Uterus (tissue), 4 donors: ENCODE measurements at places on chromosomes 7 and 10. TPM values are rescaled to one million over a fixed set of nuclear protein-coding genes. Genes with fewer than 3 reads are reported as not detected.

The PLPP4 gene
- not detected for total RNA-seq

The NEUROG3 gene
- not detected for total RNA-seq

DNA sequence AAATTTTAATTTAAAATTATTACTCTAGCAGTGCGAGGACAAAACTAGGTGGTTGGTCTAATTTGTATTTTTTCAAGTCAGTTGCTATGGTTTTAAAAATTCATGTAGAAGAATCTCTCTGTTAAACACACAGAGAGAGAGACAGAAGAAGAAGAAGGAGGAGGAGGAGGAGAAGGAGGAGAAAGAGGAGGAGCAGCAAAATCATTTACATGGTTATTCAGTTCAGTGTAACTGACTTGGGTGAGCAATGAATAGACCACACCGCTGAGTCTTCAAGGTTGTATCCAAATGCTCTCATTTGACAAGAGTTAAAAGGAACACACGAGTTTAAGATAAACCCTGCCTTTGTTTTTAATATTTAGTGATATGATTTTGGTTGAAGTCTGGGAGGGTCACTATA lies 131.1 kb downstream of the PDE1C start:
- no peak for DNase-seq

- peak; percentile 86 for DNase-seq
Observed at GRCh38 chr10:3213758-3214515, 41.4 kb upstream of the PITRM1 start.

The TAF3 gene
- total RNA-seq: 2.9 TPM

The ALOX5 gene
- 10.3 TPM for total RNA-seq

DNA sequence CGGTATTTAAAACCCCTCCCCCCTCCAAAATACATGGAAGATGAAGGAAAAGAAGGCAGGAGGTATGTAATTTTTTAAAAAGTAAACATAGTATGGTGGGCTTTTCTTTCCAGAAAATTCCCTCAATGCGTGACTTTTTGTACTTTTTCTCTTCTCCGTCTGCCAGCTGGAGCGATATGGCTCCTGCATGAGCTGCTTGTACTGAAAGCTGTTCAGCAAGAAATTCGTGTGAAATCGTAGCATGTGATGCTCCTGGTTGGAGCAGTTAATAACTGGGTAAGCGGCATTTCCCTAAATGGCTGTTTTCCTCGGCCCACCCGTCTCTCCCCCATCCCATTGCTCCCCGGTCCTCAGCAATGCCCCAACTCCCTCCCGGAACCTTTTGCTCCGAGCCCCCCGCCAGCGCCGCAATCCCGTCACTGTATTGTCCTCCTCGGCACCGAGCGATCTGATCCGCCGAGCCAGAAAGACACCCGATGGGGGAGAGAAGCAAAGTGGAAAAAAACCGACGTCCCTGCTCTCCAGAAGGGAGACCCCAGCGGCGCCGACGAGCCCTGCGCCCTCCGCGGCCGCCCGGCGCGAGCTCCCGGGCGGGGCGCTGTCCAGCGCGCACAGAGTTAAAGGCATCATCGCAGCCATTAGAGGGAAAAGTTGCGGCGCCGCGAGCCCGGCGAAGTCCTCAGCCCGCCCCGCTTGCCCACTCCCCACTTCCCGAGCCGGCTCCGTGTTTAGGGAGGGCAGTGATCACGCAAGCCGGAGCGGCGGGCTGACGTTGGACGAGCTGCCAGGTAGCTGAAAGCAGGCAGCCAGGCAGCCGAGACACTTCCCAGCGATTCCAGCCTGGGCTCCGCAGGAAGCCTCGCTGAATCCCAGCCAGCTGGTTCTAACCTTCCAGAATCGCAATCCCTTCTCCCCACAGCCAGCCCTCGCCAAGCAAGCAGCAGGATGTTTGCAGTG lies at the start of gene VSTM2A:
VSTM2A (plus strand) TSS at position 707 of the 957 bp plus-strand sequence. CDS start 356 bp downstream, outside the sequence.
- DNase-seq: no peak

DNA sequence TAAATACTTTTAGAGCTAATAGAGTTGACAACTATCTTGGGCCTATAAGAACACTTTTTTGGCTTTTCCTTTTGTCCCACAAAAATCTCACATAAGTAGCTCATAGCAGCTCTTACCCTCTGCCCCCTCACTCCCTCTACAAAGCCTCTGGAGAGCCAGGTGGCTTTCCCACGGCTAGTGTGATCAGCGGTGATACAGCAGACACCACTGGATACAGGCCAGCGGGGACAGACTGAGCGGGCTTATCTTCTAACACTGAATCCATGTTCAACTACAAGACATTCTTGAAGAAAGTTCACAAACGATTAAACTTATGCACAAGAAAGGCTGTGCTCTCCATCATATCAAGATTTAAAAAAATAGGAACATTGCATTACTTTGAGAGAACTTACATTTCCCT lies 377.2 kb downstream of the PARD3 start:
- DNase-seq: no peak

GRCh38 chr7:46739518-46740234 lies 818.6 kb upstream of the IGFBP3 start:
- DNase-seq: no peak

DNA sequence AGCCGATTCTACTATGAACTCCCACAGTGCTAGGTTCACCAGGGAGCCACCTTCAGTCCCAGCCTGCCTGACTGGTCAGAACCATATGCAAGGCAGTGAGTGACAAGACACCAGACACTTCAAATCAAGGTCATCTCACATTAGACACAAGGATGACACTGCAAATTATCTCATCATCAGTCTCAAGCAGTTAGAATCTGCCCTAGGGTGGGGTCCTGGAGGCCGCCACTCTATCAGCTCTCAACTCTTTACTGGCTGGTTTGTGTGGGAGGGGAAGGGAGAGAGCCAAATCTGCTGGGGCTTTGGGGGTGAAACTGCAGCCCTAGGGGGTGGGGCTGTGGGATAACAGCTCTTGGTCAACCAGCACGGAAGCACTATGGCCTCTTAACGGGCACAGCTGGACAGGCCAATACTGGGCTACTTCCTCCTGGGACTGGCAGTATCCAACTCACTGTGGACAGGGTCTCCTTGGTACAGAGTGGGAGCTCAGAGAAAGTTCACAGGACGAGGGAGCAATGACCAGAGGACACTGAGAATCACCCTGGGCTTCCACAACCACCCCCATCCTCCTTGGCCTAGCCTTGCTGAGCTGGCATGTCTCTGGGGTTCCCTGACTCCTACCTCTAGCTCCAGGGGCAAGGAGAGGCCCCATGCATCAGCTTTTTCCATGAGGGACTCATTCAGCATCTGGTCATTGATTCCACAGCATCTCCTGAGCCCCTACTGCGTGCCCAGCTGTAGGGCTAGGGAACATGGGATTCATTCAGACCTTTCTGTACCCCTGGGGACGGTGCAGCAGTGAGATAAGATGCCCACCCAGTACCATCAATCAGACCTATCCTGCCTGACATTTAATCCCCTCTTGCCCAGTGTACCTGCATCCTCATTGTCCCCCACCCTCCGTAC lies 5.4 kb downstream of the GPRIN2 start:
- no peak for DNase-seq

The NEUROD6 gene
- not detected for total RNA-seq

- peak; percentile 52 for DNase-seq
Observed at GRCh38 chr10:78278058-78278404, 244.4 kb downstream of the RPS24 start.

- DNase-seq: no peak
Observed at GRCh38 chr10:93749218-93749799, 8.4 kb upstream of the LGI1 start.

The RGR gene
- not detected for total RNA-seq

The NODAL gene
- total RNA-seq: not detected

The ADIRF gene
- total RNA-seq: 238 TPM

DNA sequence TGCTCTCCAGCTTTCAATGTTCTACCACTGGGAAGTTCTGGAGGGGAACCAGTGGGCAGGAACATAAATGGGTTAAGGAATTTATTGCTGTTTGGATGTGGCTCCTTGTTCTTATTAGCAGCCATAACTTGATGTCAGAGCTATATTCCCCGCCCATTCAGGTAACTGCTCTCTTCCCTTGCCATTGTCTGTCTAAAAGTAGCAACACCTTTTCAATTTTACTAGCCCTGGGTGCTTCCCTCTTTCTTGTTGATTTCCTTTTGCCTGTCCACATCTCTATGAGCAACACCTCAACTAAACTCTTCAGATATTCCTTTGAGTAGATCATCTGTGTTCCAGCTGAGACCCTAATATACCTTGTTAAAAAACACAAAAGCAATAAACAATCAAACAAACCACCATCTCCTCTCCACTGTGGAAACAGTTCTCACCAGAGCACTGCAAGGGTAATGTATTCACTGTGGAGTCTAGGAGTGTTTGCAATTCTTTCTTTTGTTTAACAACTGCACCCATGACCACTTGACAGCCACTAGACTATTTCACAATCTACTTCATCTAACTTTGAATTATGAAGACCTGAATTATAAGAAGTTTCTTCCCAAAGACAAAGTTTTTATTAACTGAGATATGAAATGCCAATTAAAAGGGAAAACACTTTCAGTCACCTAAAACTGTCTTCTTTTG lies 436.7 kb downstream of the IPMK start:
- DNase-seq: no peak

GRCh38 chr10:86446440-86446839 lies 75.2 kb downstream of the WAPL start:
- DNase-seq: no peak

GRCh38 chr10:77582710-77583115 lies 54.9 kb downstream of the KCNMA1 start:
- no peak for DNase-seq

DNA sequence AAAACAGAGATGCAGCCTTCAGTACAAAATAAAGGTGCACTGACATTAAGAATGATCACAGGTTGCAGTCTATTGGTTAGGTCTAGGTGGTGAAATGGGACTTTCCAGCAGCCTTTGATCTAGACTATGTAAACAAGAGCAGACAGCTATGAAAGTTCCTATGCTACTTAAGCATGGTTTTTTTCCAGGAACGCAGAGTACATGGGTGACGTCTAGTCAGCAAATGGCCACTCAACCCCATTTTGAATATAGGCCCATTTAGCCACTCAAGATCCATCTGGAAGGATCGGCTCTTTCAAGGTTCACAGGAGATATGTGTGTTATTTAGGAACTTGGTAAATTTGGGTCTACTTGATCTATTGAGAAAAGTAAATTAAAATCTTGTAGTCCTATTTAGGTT lies 1424.6 kb upstream of the LRRTM3 start:
- no peak for DNase-seq

The ANKRD1 gene
- total RNA-seq: not detected

DNA sequence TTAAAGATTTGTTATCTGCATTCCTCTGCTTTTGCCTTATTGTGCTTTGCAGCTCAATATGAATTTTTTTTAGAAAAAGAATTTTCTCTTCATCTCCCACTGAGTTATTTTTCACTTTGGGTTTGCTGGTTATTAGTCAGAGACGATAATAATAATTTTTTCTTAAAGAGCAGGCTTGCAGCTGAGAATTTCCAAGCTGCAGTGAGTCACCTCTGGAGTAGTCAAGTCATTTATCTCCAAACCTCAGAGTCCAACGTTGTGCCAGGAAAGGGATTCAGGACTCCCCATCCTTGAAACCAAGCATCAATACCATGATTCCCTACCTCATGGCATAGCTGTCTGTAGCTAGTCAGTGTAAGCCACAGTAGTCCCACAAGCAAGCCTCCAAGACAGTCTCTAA lies 15.2 kb upstream of the EGR2 start:
- no peak for DNase-seq

- DNase-seq: no peak
Observed at GRCh38 chr10:119299531-119299930, 92.2 kb downstream of the GRK5 start.

The DENND2A gene
- total RNA-seq: 9.1 TPM

The ANKRD30A gene
- total RNA-seq: not detected

GRCh38 chr10:27052656-27053055 lies 47.6 kb downstream of the ANKRD26 start:
- no peak for DNase-seq

GRCh38 chr10:18421726-18422293 lies 229.6 kb downstream of the NSUN6 start:
- DNase-seq: no peak

GRCh38 chr10:86252079-86252478 lies 114.5 kb downstream of the GRID1 start:
- DNase-seq: no peak

The OR2A42 gene
- not detected for total RNA-seq

The ELFN1 gene
- 6.0 TPM for total RNA-seq

DNA sequence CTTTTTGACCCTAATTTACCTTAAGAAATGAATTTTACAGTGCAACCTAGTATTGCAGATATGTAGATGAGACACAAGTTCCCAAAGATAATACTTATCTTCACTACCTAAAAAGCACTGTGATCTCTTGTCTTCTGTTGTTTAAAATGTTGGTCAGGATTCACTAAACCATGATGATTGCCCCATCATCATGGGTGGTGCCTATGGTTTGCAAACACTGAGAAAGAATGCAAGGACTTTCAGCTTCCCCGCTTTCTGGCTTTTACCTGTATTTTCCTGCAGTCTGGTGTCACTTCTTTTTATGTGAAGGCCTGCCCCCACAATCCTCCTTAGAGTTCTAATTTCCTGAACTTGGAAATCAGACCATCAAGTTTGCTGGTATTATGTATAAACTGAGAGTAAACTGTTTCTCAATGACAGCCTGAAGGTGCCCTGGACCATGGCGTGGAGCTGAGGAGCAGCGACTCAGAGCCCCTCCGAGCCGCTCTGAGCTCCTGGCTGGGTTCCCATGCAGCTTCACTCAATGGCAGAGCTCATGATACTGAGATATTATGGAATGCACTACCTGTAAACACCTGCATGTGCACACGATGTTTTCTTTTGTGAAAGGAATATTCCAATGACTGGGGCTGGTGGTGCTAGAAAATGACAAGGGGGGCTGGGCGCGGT lies 118.4 kb upstream of the EFCAB10 start:
- DNase-seq: no peak

GRCh38 chr7:78071491-78072200 lies 273.1 kb downstream of the PHTF2 start:
- no peak for DNase-seq
